ENCODE measurements at places on chromosomes 12 and 14.
A peak's percentile ranks its signal among the peaks of the same experiment; 100 is the strongest.

DNA sequence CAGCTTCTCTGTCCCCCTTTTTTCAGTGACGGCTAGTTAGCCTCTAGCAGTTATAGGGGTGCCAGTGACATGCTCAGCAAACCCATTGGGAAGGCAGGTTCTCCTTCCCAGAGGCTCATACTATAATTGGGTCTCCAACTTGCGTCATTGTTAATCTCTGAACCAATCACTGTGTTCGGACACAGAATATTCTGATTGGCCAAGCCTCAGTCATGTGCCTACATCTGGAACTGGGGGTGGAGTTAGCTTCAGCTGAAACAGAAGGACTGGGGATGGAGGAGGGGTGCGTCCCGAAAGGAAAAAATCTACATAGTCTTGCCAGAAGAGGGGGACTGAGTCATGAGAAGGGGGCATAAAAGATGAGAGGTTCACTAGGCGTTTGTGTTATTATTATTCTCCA lies 165.6 kb downstream of the SUDS3 start:
- DNase-seq: no peak

DNA sequence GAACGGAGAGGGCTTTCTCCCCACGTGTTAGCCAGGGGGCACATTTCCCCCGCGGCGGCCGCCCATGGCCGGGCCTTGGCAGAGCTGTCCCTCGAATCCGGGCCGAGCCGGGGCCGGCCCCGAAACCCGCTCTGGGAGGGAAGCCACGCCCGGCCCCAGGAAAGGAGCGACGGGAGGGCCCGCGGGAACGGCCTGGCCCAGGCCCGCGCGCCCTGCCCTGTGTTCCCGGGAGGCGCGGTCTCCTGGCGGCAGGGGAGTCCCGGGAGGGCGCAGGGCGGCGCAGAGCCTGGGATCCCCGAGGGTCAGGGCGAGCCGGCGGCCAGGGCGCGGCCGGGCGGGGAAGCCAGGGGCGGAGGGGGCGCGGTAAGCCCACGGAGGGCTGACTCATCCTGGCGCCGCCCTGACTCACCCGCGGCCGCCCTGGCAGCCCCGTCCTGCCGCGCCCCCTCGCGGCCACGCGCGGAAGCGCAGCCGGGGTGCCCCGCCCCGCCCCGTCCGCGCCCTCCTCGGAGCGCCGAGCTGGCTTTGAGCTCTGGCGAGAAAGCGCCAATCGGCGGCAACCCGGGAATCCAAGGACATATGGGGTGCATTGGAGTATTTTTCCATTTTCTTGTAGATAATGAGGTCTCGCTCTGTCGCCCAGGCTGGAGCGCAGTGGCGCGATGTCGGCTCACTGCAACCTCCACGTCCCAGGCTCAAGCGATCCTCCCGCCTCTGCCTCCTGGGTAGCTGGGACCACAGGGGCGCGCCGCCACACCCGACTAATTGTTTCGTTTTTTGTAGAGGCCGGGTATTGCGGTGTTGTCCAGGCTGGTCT lies 31.8 kb upstream of the PLEKHG6 start:
- DNase-seq: peak; percentile 83

DNA sequence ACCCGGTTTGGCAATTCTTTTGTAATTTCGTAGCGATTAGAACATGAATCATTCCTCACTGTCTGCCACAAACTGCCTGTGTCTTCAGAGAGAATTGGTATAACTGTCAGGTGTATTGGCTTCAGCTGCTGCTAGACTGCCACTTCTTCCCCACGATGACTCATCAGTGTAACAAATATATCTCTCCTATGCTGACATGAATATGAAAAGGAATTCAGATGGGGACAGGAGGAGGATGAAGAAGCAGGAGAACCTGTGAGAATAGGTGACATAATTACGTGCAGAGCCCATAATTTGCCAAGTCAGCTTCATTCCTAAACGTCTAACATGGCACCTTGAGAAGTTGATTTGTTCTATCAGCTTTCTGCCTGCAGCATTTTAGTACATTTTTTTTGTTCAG lies 64.9 kb downstream of the FRMD6 start:
- DNase-seq: no peak

DNA sequence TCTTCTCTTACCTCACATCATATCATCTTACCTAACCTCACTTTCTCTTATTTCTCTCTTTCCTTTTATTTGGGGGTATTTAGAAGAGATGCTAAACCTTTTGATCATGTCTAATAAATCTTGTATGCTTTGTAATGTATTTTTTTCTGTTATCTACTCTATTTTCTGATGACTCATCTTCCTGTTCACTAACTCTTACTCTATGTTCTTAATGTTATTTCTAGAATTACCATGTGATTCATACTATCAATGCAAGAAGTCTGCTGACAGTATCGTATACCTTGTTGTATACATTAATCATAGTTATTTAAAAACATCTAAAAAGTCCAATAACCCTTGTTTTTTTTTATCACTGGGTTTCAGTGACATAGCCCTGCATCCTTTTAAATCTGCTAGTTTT lies 62.3 kb downstream of the MGAT4C start:
- DNase-seq: no peak

DNA sequence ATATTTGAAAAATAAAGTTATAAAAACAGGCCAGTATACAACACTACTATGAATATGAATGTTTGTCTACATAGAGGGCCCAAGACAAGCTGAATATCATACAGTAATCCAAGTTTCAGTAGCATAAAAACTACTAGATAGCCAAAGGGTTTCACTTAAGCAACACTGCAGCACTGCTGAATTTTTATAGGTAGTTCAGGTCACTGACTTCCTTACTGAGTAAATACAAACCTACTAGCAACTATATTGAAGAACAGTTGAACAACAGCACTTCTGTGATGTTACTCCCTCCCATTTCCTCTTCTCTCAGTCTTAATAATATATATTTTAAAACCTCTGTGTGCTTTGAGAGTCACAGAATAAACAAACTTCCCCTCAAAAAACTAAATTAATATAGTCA lies 42.7 kb downstream of the GTF2A1 start:
- DNase-seq: no peak

GRCh38 chr14:75802486-75802885 lies 141.4 kb downstream of the TTLL5 start:
- DNase-seq: no peak
